ENCODE measurements at places on chromosomes 2 and 18.
A peak's percentile ranks its signal among the peaks of the same experiment; 100 is the strongest.

DNA sequence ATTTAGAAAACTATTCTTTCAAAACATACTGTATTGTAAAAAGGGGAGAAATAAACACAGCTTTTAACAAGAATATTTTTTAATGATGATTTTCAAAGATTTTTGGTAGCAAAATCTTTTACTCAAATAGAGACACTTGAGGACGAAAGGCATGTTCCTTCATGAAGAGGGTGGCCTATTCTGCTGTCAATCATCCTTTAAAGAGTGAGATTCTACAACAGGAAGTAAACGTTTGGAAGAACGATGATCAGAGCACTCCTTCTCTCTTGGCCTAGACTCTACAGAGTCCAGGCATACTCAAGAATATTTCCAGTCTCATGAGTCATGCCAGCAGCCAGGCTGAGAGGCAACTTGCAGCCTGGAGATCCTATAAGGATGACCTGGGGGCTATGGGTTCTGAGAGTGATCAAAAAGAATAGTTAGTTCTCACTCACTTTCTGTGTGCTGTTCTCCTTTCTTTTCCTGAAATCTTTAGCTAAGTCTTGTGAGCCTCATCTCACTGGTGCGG is 62.4 kb upstream of the TCF4 start:
- DNase-seq = no peak

DNA sequence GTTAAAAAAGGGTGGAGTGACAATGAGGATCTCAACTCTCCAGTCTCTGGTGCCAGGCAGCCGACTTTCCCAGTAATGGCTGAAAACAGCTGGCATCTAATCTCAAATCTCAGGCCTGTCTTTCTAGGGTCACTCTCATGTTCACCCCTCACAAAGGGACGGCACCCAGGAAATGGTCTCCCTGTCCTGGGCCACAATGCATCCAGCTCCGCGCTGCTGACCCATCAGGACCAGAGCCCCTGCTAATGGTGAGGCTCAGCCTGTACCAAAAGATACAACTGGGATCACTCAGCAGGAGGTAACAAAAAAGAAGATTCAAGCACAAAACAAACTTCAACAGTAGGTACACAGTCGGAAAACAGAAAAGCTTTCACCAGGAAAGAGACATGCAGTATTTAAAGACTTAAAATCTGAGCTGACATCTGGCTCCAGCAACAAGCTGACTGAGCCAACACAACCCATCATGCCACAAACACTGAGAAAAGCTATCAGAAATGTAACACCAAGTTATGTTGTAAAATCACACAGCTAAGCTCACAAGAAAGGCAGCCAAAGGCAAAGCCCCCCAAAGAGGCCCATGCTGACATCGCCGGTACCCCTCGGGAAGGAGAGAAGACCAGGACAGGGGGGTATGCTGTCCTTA is 13.6 kb upstream of the KIDINS220 start:
- DNase-seq = no peak

GRCh38 chr18:49892148-49892924 is 79.0 kb upstream of the ACAA2 start:
- DNase-seq = no peak

DNA sequence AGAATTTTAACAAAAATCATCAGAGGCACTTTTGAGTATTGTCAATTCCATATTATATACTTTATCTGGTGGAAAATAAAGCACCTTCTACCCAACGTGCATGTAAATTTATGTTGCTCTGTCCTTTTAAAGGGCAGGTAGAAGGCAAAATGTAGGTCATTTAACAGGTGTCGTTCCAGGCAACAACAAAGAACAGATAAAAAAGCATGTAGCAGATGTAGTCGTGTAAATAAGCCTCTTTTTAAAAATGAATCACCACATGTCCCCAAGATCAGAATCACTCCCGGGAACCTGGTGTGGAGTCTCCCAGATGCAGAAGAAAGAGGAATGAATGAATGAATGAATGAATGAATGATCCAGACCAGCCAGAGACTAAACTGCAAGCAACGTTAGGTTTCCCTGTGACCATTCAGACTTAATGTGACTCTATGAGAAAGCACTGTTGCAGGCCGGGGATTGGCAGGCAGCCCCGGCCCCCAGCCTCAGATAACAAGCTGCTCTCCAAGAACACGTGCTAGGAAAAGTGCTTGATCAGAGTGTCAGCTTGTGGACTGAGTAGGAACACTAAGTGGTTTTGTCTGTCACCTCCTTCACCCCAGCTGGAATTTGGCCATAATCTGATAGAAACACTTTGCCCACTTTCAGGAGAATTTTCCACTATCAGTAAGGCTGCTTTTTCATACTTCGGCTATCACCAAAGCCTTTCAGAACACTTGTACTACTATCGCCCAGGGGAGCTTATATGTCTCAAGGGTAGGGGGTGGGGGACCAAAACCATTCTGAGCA is 100.6 kb downstream of the CDK15 start:
- no peak for DNase-seq

- no peak for DNase-seq
Measured at GRCh38 chr2:228507870-228508269, 326.4 kb upstream of the SPHKAP start.

- DNase-seq = no peak
Measured at GRCh38 chr2:9982248-9982647, 30.8 kb downstream of the GRHL1 start.

- DNase-seq = no peak
Measured at GRCh38 chr18:57839942-57840381, 36.8 kb upstream of the ATP8B1 start.

DNA sequence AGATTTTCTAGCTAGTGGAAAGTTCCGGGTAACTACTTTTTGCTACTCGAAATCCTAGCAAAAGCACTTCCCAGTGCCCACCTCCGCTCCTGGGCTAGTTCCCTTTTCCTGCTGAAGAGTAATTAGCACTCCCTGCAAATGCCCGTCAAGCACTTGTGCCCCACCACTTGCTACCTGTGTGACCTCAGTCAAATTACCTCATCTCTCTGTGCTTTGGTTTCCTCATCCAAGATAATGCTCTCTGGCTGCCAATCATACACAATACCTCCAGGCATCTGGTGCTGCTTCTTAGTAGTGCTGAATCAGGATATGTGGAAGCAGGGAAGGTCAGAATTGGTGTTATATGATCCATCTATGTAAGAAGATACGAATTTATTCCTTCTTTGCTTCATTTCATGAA is 102.1 kb upstream of the CDCA7 start:
- DNase-seq = no peak

DNA sequence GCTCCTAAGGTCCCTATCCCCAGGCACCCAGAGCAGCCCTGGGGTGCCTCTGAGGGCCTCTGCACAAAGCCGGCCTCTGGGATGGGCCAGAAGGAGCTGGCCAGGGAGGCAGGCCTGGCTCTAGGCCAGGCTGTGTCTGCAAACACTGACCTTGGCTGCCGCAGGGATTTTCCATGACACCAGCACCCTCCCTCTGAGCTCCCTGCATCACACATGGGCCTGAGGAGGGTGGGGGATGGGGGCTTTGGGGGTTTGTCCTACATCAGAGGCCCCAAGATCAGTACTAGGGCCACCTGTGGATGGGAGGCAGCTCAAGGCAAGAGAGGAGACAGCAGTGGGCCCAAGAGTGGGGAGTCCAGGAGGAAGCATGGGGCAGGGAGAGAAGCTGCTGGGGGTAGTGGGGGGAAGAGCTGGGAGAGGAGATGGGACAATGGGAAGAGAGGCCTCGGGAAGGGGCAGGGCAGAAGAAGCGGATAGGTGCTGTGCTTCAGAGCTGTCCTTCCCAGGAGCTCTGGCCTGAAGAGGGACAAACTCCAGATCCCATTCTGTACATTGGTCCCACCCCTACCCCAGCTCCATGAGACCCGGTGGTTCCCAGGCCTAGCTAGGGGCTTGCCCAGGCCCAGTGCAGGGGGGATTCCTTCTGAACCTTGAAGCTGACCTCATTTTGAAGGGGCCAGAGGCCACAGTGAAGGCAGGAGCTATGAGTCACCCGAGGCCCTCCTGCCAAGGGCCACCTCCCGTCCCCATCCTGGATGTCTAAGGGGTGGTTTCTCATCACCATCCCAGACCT is 28.0 kb downstream of the KCNK3 start:
- DNase-seq = no peak

DNA sequence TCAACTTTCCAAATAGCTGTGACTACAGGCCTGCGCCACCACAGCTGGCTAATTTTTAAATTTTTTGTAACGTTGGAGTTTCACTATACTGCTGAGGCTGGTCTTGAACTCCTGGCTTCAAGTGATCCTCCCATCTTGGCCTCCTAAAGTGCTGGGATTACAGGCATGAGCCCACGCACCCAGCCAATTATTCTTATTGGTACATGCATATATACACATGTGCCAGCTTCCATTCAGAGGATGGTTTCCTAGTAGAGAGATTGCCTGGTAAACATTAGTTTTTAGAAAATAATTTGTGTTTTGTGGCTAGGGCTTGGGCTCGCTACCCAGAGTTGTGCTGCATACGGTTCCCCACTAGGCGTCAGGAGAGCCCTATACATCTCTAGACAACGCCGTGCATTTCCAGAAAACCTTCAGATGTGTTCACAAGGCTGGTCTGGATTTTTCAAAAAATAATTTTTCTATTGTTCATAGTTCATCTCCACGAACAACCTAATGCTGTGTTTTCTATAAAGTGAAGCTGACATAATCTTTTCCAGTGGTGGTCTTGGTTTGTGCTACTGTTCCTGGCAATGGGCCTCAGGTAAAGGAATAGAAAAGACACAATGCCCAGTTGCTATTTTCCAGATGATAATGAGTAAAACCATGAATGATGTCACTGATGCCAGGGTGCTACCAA is 14.6 kb upstream of the AFG3L2 start:
- no peak for DNase-seq

- DNase-seq = peak; percentile 28
Measured at GRCh38 chr2:208253600-208254117, 1.2 kb downstream of the IDH1 start.

DNA sequence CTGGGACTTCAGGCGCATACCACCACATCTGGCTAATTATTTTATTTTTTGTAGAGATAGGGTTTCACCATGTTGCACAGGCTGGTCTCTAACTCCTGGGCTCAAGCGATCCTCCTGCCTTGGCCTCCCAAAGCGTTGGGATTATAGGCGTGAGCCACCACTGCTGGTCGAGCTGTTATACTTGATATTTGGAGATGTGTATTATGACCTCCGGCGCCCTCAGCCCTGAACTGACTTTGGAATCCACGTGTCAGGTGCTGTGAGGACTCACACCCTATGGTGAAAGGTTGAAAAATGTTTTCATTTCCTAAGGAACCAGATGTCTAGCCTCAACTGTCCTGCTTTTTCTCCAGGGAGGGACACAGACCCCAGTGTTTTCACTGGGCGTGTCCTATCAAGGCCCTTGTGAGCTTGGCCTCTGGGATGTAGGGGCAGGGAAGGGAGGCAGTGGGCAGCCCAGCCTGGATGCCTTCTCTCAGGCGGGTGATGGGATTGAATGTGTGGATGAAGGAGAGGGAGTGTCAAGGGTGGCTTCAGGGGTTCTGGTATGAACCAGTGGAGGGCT is 56.4 kb upstream of the HAAO start:
- no peak for DNase-seq

DNA sequence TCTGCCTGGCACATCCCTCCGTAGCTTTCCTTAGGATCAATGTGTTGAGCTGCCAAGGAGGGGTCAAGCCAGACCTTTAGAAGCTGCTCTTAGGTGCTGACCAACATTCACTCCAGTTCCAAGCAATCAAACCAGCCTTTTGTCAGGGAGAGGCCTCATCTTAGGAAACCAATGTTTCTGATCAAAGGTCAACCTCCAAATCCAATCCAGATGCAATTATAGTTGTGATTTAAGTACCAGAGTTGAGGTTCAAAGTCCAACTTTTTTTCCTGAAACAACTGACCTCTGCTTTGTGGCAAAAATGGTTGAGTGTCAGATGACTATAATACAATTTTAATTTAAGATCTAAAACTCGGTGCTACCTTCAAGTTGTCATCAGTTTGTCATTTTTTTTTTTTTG is 303.4 kb downstream of the ALK start:
- DNase-seq = no peak

- no peak for DNase-seq
Measured at GRCh38 chr2:154556146-154556545, 142.3 kb upstream of the KCNJ3 start.

- DNase-seq = no peak
Measured at GRCh38 chr2:29898999-29899398, 22.4 kb downstream of the ALK start.

DNA sequence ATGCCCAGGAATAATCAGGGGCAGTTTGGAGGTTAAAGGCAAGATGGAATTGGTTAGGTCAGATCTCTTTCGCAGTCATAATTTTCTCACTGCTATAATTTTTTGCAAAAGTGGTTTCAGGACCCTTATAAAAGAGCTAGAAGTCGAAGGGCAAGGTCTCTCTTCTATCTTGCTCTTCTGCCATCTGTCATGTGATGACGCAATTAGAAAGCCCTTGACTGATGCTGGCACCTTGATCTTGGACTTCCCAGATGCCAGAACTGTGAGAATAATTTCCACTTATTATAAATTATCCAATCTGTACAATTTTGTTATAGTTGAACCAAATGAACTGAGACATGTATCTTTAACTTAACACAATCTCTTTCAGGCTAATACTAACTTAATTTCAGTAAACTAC is 6.3 kb upstream of the RALBP1 start:
- DNase-seq = no peak

All from NCI-H526 (cell line).